Right hindlimb (tissue), 1 donor: ENCODE measurements at places on chromosomes 3 and 15.

- DNase-seq = no peak
Measured at GRCh38 chr3:191269289-191270085, 59.7 kb upstream of the CCDC50 start.

- DNase-seq = no peak
Measured at GRCh38 chr3:76400141-76400540, 614.8 kb upstream of the ZNF717 start.

- no peak for DNase-seq
Measured at GRCh38 chr3:153601374-153601853, 439.4 kb downstream of the RAP2B start.

- peak; percentile 5 for DNase-seq
Measured at GRCh38 chr3:129413687-129414506, 14.5 kb downstream of the EFCAB12 start.

- DNase-seq = no peak
Measured at GRCh38 chr3:47019201-47019600, 39.7 kb downstream of the NBEAL2 start.

DNA sequence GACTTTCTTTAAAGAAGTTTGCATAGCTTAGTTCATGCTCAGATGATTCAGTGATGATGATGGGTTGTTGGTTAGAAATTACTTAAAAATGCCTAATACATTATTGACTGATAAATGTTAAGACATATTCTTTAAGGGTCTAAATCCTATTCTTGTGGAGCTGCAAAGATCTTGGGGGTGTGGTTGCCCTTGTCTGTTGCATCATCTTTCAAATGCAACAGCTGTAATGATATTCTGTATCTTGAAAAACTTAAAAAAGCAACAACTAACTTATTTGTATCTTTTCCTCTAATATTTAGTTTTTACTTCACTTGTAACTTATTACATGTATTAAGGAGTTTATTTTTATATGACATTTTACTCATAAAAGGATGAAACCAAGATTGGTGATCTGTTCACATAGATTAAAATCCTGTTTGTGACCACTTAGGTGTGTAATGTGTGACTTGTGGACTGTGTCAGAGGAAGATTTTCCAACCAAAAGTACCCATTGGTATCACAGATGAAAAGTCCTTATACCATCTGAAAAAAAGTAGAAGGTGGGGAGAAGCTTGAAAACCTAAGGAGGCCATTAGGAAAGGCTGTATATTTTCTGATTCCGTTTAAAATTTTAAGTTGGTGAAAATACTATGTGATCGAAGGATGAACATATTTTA lies 142.8 kb downstream of the IGF1R start:
- DNase-seq = no peak

DNA sequence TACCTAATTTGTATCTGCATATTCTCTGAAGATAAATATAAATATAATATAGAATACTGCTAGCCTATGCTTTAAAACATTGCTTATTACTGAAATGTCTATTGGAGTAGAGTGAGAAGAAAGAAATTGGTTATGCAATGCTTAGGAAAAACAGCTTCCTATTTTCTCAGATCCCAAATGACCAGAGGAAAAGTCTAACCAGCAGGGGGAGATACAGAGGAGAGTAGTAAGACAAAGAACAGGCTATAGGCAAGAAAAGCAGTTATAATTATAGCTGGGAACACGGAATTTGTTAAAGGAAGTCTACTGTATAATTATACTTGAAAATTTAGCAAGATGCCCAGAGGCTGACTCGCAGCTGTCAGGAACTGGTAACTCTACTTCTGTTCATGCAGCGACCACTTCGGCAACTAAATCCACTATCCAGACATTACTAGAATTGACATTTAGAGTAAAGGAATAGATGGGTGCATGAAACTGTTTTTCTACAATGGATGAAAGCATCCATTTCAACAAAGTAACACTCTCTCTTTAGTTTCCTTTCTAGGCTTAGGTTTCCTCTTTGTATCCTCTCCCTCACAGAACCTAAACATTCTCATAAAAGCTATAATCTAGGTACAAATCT lies 97.2 kb downstream of the TBC1D5 start:
- no peak for DNase-seq

- DNase-seq = no peak
Measured at GRCh38 chr3:133476971-133477375, 77.1 kb downstream of the BFSP2 start.

- no peak for DNase-seq
Measured at GRCh38 chr3:66255865-66256264, 35.1 kb downstream of the SLC25A26 start.

GRCh38 chr3:25572919-25573385 lies 91.8 kb downstream of the TOP2B start:
- no peak for DNase-seq

GRCh38 chr15:91936182-91936775 lies 82.8 kb downstream of the SLCO3A1 start:
- no peak for DNase-seq

GRCh38 chr3:188284455-188285212 lies 130.7 kb downstream of the LPP start:
- DNase-seq = no peak

DNA sequence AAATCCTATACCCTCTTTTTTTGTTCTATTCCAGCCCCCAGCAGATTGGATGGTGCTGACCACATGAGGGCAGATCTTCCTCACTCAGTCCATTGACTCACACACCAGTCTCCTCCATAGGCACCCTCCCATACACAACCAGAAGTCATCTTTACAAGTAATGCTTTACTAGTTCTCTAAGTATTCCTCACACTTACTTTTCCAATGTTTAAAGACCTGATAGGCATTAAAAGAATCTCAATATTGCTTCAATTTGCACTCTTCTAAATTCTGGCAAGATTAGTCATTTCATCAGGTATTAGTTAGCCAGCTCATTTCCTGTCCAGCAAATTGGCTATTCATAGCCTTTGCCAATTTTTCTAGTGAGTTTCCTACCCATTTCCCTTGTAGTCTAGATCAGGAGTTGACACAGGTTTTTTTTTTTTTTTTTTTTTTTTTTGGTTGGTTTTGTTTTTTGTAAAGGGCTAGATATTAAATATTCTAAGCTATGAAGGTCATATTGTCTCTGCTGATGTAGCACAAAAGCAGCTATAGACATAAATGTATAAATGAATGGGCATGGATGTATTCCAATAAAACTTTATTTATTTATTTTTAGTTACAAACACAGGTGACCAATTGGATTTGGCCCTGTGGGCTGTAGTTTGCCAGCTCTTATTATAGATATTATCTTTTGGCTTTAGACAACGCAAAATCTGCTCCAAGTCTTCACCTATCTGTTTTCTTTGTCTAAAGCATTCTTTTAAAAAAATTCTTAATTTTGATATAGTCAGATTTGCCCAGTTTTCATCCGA lies 76.1 kb downstream of the ABHD5 start:
- DNase-seq = no peak

GRCh38 chr15:24772686-24773373 lies 97.3 kb downstream of the NPAP1 start:
- DNase-seq = peak; percentile 93

DNA sequence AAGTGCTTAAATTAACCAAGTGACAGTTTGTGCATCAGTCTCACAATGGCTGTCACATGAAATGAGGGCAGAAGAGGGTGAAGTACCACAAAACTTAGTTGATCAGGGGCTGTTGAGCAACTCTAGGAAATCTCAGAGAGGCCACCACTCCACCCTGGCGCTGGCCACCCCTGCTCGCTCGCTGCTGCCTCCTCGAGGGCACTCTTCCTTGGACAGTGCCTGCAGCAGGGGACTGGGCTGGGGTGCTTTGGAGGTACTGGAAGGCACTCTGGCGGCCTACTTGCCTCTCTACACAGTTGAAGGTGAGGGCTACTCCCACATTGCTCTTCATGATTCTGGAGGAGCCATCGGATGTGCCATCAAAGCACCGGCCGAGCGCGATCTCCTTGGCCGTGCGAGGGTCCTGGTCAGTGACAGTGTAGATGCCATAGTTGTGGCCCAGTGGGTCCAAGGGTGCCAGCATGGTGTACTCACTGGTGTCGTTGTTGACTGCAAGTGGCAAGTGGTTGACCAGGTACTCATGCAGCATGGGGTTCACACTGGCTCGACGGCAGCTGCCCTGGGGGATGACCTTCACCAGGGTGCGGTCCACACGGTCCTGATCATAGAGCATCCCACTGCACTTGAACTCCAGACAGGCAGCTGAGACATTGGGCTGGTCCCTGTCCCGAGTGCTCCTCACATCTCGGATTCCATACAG lies 11.6 kb upstream of the CLPX start:
- DNase-seq = no peak

- DNase-seq = no peak
Measured at GRCh38 chr15:68001811-68002210, 52.3 kb upstream of the PIAS1 start.

GRCh38 chr3:136667081-136667480 lies 85.1 kb downstream of the STAG1 start:
- no peak for DNase-seq

- DNase-seq = no peak
Measured at GRCh38 chr3:72848703-72849081, 447 bp upstream of the SHQ1 start.

GRCh38 chr15:48102167-48102566 lies 18.6 kb upstream of the SLC24A5 start:
- DNase-seq = no peak

DNA sequence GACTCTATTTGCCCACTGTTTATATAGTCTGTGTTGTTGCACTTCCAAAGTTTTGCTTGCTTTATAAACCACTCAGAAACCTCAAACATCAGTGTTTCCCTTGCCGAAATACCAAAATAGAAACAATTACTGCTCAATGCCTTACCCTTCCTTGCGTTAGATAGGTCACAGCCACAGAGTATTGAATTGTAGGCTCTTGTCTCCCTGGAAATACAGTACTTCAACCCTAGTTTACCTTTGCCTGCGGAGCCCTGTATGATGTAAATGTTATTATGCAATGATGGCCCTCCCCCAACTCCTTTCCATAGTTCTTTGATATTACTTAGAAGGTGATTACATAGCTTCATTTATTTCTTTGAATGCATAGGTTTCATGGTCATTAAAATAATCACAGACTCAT lies 44.2 kb downstream of the SOX2 start:
- no peak for DNase-seq

- DNase-seq = peak; percentile 51
Measured at GRCh38 chr3:119350114-119350513, 55.9 kb downstream of the ARHGAP31 start.
